Posterior vena cava (tissue), 2 donors: ENCODE measurements at places on chromosomes 7 and 10.
A peak's percentile ranks its signal among the peaks of the same experiment; 100 is the strongest.

- DNase-seq, result no peak
These were observed 5.8 kb upstream of the CYP3A7 start for GRCh38 chr7:99740573-99741440.

DNA sequence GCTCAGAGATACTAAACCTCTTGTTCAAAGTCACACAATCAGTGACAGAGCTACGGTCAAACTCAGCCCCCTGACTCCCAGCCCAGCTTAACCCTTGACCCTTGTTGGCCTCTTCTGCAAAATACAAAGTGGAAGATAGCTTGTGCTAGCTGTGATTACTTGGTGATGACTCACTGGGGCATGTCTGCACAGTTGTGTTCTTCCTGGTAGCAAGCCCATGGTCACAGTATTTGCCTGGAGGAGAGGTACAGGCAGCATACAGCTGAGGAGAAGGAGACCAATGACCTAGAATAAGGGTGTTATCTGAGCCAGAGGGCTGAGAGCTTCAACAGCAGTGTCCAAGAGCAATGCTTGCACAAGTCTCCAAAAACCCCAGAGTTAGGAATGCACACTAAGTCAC lies 5.7 kb upstream of the HSPA12A start:
- no peak for DNase-seq

GRCh38 chr10:32217216-32217615 lies 129.7 kb downstream of the EPC1 start:
- DNase-seq, result no peak

DNA sequence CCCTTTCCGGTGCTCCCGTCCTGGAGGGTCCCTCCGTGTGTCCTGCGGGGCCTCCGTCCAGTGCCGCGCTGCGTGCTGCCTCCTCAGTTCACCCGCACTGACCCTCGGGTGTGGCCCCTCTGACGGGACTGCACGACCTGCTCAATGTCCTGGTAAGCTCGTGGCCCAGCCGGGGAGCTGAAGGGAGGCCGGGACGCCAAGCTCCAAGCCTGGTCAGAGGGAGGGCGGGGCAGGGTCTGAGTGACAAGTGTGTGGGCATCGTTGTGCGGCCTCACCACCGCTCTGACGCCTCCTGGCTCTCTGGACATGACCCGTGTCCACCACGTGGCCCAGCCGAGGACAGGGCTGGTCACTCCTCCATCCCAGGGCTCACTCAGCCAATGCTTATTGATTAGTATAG lies 25.9 kb downstream of the FAM20C start:
- no peak for DNase-seq

- DNase-seq, result no peak
These were observed 453.2 kb downstream of the TNS3 start for GRCh38 chr7:47128700-47129099.

DNA sequence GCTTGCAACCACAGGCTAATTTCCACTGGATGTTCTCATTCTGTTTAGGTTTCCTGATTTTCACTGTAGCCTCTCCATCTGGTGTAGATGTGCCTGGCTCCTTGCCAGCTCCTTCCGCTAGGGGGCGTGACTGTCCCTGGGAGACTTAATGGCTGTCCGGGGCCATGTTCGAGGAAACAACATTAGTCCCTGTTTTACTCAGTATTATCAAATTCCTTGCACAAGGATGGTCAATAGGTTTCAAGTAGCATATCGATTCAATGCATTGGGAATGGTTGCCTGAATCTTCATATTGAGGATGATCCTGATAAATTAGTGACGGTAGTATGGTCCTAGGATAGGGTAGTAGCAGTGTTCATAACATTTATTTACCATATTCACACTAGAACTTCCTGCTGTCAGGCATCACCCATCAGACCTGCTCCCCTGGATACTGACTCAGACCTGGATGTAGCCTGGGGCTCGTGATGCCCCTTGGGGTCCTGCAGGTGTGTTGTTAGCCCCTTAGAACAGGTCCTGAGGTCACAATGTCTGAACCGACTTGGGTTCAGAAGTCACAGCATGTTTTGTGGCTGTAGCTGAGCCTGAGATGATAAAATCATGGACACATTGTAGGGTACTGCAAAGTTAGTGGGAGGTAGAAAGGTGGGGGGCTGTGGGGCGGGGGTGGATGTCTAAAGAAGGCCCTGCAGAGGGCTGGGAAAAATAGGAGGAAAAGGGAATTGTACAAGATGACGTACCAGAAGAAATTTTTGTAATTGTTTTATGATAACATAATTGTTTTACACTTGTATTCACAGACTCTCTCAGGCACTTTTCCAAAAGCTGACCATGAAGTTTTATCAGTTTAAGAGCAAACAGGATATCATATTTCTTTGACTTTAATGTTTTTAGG lies 8.9 kb upstream of the EXOC6 start:
- peak; percentile 88 for DNase-seq

- DNase-seq, result no peak
These were observed 123.5 kb upstream of the ZNF32 start for GRCh38 chr10:43772171-43772570.

DNA sequence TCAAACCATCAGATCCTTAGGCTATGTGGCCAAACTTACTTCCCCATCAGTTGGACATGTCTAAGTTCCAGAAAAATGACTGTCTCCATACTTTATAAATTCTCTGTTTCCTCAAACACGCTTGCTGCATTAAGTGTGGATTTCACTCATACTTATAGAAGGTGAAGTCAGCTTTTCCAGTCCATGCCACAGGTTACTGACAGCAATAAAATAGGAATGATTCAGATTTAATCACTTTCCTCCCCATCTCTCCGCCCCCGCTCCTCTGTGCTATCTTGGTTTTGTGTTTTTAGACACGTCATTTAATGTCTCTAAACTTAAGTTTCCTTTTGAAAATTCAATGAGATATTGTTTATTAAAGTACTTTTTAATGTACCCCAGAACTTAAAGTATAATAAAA lies 1098.0 kb upstream of the C7orf33 start:
- DNase-seq, result no peak

- no peak for DNase-seq
These were observed 37.0 kb upstream of the IL15RA start for GRCh38 chr10:6014241-6014761.

- DNase-seq, result no peak
These were observed 56.5 kb upstream of the EFCAB10 start for GRCh38 chr7:105637755-105638154.

DNA sequence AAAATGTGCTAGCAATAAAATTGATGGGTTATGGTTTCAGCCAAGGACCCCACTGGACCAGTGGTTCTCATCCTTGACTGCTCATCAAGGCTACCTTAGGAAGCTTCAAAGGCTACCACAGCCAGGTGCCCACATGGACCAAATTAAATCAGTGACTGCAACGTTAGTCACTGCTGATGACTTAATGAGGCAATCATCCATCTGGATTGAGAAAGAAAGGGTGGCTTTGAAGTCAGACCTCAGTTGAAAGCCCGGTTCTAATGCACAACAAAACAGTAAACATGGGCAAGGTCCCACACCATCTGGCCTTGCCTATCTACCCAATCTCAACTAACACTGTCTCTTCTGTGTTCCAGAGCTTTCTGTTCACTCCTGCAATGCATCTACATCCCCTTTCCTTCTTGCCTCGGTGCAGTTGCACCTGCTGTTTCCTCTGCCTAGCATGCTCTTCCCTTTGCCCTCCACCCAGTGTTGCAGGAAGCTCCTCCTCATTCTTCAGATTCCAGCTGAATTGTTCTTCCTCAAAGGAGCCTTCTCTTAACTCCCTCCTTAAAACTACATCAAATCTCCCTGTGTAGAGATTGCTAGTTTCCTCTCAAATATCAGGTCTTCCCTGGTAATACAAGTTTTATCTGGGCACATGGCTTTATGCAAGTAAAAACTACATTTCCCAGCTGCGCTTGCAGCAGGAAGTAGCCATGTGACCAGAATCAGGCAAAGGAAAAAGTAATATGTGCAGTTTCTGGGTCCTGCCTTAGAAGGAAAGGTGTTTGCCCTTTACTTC lies 10.3 kb upstream of the KCNK18 start:
- no peak for DNase-seq

GRCh38 chr7:106818736-106819135 lies 46.3 kb upstream of the PIK3CG start:
- DNase-seq, result no peak

GRCh38 chr10:99733366-99733765 lies 1.3 kb downstream of the CUTC start:
- no peak for DNase-seq

DNA sequence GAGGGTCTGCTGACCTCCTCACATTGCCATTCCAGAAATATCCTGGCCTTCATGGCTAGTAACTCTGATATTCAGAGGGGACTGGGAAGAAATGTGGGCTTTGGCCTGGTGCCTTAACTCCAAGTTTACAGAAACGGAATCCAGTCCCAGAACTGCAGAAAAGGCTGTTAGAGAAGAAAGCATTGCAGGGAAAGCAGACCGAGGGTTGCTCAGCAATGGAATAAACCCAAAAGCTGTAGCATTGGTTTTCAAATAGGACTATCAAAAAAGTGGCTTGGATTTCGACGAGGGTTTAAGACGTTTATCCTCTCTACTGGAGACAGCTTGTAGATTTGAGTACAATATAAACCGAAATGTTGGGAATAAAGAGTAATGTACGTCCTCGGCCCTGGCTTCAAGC lies 425.8 kb upstream of the FOXK1 start:
- DNase-seq, result no peak
